ENCODE measurements at places on chromosomes 7 and 10.

GRCh38 chr7:145644426-145645134 lies 472.0 kb upstream of the CNTNAP2 start:
- no peak for DNase-seq

GRCh38 chr7:36806891-36807290 lies 82.6 kb upstream of the AOAH start:
- no peak for DNase-seq

GRCh38 chr10:26571655-26572054 lies 125.8 kb upstream of the PDSS1 start:
- DNase-seq: no peak

DNA sequence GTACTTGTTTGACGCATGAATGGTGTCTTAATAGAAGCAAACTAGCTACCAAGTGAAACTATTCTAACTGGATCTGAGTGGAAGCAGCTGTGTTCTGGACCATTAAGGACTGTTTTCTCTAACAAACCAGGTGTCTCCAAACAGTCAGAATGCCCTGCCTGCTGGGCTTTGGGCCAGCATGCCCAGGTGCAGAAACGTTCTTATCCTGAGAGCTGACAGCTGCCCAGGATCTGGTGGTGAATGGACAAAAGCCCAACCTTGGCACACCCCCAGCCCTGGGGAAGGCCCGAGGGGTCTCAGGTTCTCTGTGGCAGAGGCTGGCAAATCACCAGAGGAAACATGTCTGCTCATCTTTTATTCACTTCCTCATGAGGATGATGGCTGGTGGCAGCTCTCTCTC lies 48.2 kb upstream of the LAMB4 start:
- DNase-seq: no peak

GRCh38 chr7:130095812-130096211 lies 25.5 kb downstream of the KLHDC10 start:
- peak; percentile 89 for DNase-seq

- DNase-seq: no peak
Measured at GRCh38 chr10:26841733-26842317, 18.9 kb downstream of the ABI1 start.

DNA sequence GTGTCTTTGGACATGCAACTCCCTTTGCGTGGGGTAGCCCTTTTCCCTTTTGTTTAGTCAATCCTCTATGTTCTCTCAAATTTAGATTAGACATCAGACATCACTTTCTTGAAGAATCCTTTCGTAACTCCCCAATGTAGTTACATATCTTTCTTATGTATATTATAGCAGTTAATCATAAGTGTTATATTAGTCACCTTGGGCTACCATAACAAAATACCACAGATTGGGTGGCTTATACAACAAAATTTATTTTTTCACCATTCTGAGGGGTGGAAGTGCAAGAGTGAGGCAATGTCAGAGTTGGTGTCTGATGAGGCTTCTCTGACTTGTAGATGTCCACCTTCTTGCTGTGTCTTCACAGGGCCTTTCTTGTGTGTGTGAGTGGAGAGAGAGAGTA lies 105.7 kb downstream of the PHTF2 start:
- DNase-seq: peak; percentile 41

DNA sequence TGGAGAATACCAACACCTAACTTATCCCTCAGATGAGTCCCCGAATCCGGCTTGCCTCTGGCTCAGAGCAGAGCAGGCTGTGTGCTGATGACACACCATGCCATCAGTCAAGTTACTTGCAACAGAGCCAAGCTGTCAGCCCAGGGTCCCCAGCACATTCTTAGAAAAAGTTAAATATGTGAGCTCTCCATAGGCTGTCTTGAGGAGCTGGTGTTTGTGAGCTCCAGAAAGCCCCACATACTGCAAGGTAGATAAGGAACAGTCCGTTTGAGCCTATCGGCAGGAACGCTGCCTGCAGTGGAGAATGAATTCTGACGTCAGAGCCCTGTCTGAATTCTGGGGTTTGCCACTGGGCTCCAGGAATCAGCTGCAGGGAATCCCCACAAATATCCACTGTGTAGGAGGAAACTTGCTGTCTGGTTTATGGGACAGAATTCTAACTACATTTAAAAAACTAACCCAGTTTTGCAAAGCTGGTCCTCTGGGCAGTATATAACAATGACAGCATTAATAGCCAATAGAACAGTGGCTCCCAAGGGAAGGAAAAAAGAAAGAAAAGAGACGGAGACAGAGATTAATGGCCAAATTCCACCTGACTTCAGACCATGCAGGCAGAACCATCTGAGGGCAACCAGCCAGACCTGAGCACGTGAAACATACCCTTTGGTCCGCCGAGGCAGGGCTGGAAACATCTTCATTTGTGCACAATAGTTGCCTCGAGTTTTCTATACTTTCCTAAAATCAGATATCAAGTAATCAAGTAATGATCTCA lies 3.6 kb downstream of the SFXN4 start:
- peak; percentile 41 for DNase-seq

DNA sequence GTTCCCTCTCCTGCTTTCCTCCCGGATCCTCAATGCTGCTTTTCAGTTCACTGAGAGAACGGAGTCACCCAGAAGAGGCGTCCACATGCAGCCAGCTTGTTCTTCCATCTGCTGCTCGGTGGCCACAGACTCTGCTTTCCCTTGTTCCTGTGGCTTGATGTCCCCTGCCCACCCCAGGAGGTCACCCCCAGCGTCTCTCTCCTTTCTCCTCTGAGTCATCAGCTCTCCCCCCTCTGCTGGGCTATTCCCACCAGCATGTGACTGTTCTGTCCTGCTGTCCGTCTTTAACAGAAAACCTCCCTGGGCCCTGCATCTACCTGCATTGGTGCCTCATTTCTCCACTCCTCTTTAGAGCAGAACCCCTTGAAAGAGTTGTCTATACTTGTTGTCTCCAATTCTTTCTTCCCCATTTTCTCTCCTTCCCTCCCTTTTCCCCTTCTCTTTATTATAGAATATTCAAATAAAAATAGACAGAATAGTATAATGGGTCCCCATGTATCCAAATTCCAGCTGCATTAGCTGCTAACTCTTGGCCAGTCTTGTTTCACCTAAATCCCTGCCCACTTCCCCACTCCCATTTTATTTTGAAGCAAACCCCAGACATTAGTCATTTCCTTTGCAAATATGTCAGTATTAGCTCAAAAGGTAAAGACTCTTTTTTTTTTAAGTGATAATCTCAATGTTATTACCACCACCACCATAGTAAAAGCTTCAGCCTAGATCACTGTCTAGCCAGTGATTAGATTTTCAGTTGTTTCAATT lies 4.1 kb downstream of the ZNF282 start:
- peak; percentile 72 for DNase-seq

- no peak for DNase-seq
Measured at GRCh38 chr7:149731207-149731955, 42.0 kb downstream of the ZNF467 start.

- no peak for DNase-seq
Measured at GRCh38 chr10:128373071-128373749, 247.0 kb upstream of the MKI67 start.

- DNase-seq: no peak
Measured at GRCh38 chr7:133550145-133550544, 297.3 kb downstream of the EXOC4 start.

- peak; percentile 26 for DNase-seq
Measured at GRCh38 chr10:32790483-32790882, 167.5 kb downstream of the ITGB1 start.

GRCh38 chr10:45371560-45371959 lies 2.5 kb upstream of the ALOX5 start:
- no peak for DNase-seq

DNA sequence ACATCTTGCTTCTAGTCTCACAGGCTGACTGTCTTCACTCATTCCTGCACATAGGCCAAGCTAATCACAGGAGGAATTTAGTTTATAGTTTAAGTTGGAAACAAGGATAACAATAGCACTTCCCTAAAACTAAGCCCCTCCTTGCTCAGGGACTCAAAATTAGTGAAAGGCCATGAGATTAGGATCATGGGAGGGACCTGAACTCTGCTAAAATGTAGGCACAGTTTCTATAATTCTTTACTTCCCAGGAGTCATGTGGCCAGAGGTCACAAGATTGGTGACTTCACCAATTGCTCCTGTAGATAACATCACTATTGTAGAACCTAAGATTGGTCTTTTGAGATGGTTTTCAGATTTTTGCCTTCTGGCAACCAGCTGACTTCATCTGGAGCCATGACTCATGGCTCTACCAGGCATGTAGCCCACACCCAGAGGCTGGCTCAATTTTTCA lies 14.8 kb upstream of the UPP1 start:
- DNase-seq: peak; percentile 33

DNA sequence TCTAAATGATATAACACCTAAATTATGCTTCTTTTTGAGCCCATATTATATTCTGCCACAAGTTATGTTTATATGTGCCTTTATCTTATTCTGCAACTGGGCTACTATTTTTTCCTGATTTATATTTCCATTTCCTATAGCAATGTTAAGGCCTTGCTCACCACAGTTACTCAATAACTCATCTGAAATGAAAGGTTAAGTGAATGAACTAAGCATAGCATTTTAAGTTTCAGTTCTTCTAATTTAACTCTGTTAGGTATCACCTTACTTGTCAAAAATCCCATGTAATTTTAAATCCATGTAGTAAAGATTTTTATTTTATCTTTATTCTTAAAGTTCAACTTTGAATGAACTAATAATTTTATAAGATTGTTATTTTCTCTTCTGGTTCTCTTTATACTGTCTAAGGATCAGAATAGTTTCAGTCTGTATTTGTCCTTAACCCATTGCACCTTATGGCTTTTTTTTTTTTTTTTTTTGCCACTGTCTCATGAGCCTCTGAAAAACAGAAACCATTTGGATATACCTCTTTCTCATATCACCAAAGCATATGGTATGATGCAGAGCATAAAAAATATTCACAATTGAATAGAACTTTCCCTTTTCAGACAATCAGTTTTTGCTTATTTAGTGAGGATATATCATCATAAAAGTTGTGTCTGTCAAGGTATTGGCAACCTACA lies 301.8 kb upstream of the ZWINT start:
- DNase-seq: no peak

- no peak for DNase-seq
Measured at GRCh38 chr10:33519130-33519860, 184.8 kb upstream of the NRP1 start.

DNA sequence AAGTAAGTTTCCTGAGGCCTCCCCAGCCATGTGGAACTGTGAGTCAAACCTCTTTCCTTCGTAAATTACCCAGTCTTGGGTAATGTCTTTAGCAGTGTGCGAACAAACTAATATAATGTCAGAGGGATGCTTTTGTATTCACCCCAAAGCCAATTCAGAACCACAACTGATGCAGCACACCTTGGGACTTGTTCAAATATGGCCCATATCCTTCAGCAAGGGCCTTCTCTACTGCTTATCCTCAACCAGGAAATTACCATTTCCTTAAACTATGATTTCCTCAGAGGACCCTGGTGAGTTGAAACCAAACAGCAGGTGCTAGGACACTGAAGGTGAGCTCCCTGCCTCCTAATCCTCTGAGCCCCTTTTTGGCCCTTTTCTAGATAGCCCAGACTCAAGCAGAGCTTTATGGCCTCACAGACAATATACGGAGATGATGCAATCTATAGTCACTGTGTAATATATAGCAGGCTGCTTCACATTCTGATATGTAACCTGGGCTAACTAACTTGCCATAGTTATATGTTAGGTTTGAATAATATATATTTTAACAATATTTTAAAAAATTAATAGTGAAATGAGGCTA lies 15.2 kb downstream of the SRI start:
- no peak for DNase-seq

Data from iris pigment epithelial cell (primary cell).